ENCODE measurements at places on chromosomes 13 and 19.

GRCh38 chr19:32038021-32038920 lies 307.1 kb upstream of the ZNF507 start:
- no peak for DNase-seq

- peak; percentile 20 for DNase-seq
Observed at GRCh38 chr19:42074513-42075363, 1.2 kb upstream of the ZNF574 start.

DNA sequence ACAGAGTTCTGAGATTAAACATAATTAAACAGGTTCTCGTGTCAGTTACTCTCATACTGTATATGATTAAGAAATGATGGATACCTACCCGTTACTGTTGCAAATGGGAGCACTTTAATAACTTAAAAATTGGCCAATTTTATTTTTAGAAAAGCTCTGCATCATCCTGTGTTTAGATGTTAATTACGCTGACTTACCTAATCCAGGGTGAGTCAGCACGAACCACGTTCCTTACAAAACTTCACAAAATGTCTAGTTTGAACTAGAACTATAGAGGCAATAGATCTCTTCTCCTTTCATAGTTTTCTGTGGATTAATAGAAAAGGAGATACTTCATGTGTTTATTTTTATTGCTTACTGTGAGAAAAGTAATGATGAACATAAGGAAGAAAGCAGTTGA lies 363.9 kb downstream of the MYO16 start:
- peak; percentile 25 for DNase-seq

- DNase-seq = no peak
Observed at GRCh38 chr19:58572026-58572817, 913 bp downstream of the MZF1 start.

- DNase-seq = peak; percentile 32
Observed at GRCh38 chr13:42405665-42406390, 133.9 kb downstream of the AKAP11 start.

DNA sequence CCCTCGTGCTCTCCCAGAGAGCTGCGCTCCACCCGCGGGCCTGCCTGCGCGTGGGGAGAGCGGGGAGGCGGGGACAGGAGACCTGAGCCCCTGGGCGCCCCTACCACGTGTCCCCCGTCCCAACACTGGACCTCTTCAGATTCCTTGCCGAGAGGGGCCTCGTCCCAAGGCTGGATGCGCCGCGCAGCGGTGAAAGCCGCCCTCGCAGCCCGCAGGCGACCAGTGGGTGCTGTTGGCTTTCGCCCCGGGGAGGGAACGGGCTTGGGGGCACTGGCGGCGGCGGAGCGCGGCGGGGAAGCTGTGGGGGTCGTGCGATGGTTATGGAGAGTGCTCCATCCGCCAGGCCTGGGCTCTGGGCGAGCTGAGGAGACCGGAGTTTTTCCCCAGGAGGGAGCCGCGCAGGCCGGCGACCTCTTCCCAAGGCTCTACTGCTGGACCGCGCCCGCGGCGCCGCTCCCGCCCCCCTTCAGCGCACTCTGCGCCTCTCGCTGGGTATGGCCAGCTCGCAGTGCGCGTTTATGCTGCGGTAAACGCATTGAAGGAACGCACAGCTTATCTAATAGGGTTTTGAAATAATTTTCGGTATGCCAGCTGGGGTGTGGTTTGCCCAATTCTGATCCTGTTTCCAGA lies 17.2 kb upstream of the RNF17 start:
- peak; percentile 5 for DNase-seq

DNA sequence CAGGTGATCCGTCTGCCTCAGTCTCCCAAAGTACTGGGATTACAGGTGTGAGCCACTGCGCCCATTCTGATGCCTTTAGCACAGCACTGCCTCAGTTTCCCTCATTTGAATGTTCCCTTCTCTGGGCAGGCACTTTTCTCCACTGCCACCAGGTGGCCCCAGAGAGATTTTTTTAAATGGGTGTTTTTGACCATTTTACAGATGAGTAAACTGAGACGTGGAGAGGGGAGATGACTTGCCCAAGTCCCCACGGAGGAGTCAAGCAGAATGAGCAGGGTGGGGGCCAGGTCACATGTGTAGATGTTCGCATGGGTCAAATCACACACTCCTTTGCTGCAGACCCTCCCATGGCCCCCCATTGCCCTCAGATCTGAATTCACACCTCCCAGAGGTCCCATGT lies 3.2 kb upstream of the PDE4C start:
- no peak for DNase-seq

- DNase-seq = peak; percentile 30
Observed at GRCh38 chr13:72565893-72566292, 161.5 kb downstream of the MZT1 start.
